ENCODE measurements at places on chromosomes 7 and 10.

GRCh38 chr7:1283941-1284742 lies 51.5 kb downstream of the UNCX start:
- DNase-seq: no peak

- no peak for DNase-seq
Measured at GRCh38 chr7:19239951-19240350, 94.7 kb upstream of the FERD3L start.

- no peak for DNase-seq
Measured at GRCh38 chr7:128732521-128733277, 6.5 kb upstream of the CALU start.

DNA sequence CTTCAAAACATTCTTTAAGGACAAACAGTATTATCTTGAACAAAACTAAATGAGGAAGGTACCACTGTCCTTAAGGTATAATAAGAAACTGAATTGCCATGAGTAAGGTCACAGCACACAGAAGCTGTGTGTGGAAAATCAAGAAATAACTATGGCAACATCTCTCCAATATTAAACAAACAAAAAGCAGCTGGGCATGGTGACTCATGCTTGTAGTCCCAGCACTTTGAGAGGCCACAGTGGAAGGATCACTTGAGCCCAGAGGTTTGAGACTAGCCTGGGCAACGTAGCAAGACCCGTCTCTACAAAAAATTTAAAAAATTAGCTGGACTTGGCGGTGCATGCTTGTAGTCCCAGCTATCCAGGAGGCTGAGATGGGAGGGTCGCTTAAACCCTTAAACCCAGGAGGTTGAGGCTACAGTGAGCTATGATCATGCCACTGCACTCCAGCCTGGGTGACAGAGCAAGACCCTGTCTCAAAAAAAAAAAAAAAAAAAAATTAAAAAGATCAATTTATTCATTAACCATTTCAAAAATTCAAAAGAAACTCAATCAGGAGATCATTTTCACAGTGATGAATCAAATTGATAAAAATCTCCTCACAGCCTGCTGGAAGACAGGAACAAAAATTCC lies 195.4 kb downstream of the SKIDA1 start:
- DNase-seq: no peak

- DNase-seq: no peak
Measured at GRCh38 chr7:22563621-22564241, 63.7 kb upstream of the STEAP1B start.

- DNase-seq: no peak
Measured at GRCh38 chr7:44194069-44194468, 4.8 kb upstream of the GCK start.

- no peak for DNase-seq
Measured at GRCh38 chr10:123309731-123310130, 155.5 kb downstream of the BUB3 start.

DNA sequence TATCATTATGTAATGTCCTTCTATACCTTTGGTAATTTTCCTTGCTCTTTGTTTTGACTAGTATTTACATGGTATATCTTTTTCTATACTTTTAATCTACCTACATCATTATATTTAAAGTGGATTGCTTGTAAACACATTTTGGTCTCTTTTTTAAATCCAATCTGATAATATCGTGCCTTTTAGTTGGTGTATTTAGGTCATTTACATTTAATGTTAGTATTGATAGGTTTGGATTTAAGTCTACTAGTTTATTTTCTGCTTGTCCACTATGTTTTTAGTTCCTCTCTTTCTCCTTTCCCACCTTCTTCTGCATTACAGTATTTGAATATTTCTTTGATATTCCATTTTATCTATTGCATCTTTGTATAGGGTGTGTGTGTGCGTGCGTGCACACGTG lies 95.4 kb downstream of the HIBADH start:
- no peak for DNase-seq

- no peak for DNase-seq
Measured at GRCh38 chr7:157442993-157443831, 106.4 kb downstream of the DNAJB6 start.

- no peak for DNase-seq
Measured at GRCh38 chr7:99102809-99103690, 40.9 kb downstream of the SMURF1 start.
